ENCODE measurements at places on chromosomes 1 and 21. TPM values are rescaled to one million over a fixed set of nuclear protein-coding genes. Genes with fewer than 3 reads are reported as not detected.
A peak's percentile ranks its signal among the peaks of the same experiment; 100 is the strongest.

DNA sequence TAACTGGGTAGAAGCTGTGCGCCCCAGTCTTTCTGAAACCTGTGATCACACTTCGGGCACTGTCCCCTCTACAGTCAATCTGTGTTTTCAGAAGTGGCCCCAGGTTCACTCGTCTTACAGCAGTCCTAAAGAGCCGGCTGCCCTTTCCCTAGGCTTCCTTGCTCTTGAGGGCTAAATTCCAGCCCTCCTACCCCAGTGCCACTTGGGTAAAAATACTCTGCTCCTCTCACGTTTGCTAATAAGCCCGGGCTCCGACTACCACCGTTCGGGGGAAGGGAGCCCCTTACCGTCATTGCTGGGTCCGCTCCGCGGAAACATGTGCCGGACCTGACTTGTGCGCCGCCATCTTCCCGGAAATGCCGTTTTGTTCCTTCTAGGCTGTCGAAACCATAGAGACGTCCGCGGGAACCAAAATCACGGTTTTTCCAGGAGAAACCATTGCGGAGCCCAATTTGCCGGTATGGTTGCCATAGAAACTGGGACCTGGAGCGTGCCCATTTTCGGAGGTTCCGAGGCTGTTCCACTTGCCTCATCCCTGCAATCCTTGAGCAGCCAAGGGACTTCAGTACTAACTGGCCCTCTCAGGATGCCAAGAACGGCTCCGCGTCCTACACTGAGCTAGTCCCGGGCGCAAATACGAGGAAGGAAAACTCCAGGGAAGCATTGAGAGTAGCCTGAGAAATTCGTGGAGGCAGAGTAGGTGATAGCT is at the start of gene GPATCH4:
Gene GPATCH4 (minus strand): TSS at position 358 of the 709 bp plus-strand sequence.
- DNase-seq, result peak; percentile 84

DNA sequence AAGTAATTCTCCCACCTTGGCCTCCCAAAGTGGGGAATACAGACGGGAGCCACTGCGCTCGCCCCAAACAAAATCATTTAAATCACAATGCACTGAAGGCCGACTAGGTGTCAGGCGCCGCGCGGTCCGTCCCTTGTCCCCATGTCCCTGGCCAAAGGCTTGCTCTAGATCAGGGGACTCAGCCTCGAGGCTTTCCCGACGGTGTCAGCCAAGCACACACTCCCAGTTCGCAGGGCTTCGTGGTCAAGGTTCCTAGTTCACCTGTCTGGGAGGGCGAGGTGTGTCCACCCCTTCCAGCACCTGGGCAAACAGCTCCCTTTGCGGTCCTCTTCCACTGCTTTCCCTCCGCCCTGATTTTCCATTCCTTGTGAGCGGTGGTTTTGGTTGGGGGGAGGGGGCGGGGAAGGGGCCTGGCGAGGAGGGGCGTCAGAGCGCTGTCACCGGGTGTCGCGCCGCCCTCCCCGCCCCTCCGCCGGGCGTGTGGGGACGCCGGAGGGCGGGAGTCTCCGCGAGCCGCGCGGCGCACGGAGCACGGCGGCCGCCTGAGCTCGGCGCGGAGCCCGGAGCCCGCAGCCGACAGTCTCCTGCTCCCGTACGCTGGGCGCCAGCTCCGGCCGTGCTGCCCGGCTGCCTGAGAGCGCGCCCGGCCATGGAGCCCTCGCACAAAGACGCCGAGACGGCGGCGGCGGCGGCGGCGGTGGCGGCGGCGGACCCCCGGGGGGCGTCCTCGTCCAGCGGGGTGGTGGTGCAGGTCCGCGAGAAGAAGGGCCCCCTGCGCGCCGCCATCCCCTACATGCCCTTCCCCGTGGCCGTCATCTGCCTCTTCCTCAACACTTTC is at the start of gene STUM:
Gene STUM (plus strand): TSS at position 509 of the 838 bp plus-strand sequence. CDS start 141 bp downstream, at position 650.
- DNase-seq, result peak; percentile 66

GRCh38 chr1:32399843-32400242 is 5.6 kb upstream of the BSDC1 start:
- DNase-seq, result no peak

GRCh38 chr1:190377294-190377693 is 100.4 kb downstream of the BRINP3 start:
- no peak for DNase-seq

GRCh38 chr1:207291723-207292122 is 29.8 kb upstream of the CD55 start:
- no peak for DNase-seq

DNA sequence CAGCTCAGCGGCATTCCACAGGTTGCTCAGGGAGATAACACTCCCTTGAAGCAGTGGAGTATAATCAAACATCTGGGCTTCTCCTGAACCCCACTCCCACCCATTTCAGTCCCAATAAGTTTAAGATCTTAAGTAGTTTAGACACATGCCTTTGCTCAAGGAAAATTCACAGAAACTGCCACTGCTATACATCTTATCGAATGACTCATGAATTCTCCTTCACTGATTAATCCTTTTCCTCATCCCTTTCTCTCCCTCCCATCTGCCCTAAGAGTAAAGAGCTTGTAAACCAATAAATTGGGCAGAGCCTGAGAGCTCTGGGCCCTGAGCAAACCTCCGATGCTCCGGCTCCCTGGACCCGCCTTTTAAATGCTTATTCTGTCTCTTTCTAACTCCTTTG is 10.2 kb downstream of the VN1R5 start:
- no peak for DNase-seq

GRCh38 chr1:65310078-65310587 is 790 bp downstream of the DNAJC6 start:
- no peak for DNase-seq

GRCh38 chr1:241985787-241986186 is 13.1 kb downstream of the MAP1LC3C start:
- DNase-seq, result peak; percentile 13

DNA sequence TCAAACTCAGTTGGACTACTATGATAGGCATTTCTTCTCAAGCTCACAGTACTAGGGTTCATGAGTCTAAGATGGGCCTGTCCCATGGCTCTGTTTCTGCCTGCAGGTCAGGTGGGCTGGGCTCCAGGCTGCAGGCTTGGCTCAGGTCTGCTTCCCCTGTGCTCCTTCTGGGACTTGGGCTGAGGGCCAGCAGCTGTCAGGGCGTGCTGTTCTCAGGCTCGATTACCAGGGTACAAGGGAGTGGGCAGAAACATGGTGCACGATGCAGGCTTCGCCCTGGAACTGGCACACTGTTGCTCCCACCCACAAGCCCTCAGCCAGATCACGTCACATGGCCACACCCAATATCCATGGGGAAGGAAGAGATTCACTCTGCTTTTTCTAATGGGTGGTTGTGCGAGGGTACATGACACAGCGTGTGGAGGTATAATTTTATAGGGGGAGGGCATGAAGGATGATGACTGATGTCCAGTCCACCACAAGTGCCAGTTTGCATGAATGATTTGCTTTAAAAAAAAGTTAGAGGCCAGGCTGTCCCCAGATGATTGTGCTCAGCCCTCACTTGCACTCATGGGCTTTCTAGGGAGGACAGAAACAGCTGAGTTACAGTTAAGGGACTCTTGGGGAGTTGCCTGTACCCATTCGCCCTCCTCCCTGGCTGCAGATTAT is 118.0 kb downstream of the ACTL8 start:
- DNase-seq, result no peak

DNA sequence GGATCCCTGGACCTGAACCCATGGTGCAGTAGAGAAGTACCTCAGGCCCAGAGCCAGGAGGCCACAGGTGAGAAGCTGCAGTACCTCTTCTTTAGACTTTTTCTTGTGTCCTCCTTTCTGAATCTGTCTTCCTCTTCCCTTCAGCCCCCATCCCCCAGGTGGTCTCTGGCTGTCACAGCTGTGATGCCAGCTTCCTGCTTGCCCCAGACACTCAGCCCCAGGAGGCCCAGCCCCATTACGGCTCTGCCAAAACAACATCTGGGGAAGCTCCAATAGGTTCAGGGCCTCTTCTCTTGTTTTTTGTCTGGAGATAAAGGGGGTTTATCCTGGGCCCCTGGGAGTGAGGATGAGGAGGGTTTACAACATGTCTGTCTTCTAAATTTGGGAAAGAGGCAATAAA is 9.5 kb upstream of the BTG2 start:
- DNase-seq, result no peak

Gene KCNK2
- polyA plus RNA-seq, result 6.6 TPM

Gene ALX3
- polyA plus RNA-seq, result not detected

DNA sequence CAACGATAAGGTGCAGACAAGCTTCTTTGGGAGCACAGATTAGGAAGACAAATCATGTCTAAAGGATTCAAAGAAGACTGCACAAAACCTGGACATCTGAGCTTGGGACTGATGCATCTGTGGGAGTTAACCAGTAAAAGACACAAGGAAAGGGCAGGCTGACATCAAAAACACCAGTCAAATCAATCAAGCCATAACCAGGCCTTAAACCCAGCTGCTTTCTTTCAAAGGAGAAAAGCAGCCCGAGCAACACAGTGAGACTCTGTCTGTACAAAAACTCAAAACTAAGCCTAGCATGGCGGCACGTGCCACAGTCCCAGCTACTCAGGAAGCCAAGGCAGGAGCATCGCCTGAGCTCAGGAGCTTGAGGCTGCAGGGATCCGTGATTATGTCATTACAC is 411.6 kb downstream of the SMYD3 start:
- no peak for DNase-seq

GRCh38 chr1:73860421-73860950 is 337.5 kb downstream of the LRRIQ3 start:
- DNase-seq, result no peak

DNA sequence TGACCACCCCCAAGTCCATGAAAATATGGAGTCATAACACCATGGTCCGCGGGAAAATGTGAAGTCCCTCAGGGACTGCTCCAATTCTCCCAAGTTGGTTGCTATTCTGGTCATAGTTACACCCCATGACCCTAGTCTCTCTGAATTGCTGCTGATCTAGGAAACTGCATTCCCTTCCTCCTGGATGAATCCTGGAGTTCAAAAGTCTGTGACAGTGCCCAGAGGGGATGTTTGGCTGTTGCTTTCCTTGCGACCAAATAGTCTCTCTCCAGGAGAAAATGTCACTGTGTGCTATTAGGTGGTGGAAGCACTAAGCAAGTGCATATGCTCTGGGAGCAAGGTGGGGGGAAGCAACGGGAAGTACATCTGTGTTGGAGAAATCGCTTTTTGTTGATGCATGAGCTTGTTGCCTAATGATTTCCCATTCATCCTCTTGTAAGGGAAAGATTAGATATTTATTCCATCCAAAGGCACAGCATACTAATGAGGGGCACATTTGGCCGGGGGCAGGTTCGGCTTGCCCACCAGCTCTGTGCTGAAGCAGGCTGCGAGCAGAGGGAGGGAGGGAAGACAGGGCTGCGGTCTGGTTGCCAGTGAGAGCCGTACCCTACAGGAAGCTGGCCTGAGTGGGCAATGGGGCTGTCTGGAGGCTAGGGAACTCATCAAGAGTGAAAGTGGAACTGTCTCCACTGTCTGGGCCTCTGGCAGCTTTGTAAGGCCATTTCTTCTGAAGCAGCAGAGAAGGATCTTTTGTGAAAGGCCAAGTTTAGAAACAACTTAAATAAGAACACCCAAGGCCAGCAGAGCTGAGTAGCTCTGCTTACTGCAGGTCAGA is 27.2 kb downstream of the SYT6 start:
- no peak for DNase-seq

Gene ROR1
- polyA plus RNA-seq, result 14.4 TPM

- no peak for DNase-seq
These were observed 96.4 kb upstream of the C1orf105 start for GRCh38 chr1:172324086-172324485.

Gene PGM1
- polyA plus RNA-seq, result 55.7 TPM

GRCh38 chr1:97870589-97870988 is 50.2 kb downstream of the DPYD start:
- no peak for DNase-seq

Gene RAP1GAP
- polyA plus RNA-seq, result 68.1 TPM
